Left lobe of liver (tissue), 2 donors: ENCODE measurements at places on chromosomes 2 and 18. TPM values are rescaled to one million over a fixed set of nuclear protein-coding genes. Genes with fewer than 3 reads are reported as not detected.

Gene SKA1
- 0.15 TPM for total RNA-seq

Gene TWIST2
- total RNA-seq, result not detected

Gene DNER
- total RNA-seq, result 0.10 TPM

Gene CACNB4
- 0.20 TPM for total RNA-seq

Gene OTOF
- total RNA-seq, result 0.05 TPM

Gene DSG1
- 2.5 TPM for total RNA-seq

Gene G6PC2
- total RNA-seq, result not detected

Gene CREG2
- total RNA-seq, result not detected
